ENCODE measurements at places on chromosomes 12 and 14. TPM values are rescaled to one million over a fixed set of nuclear protein-coding genes. Genes with fewer than 3 reads are reported as not detected.

DNA sequence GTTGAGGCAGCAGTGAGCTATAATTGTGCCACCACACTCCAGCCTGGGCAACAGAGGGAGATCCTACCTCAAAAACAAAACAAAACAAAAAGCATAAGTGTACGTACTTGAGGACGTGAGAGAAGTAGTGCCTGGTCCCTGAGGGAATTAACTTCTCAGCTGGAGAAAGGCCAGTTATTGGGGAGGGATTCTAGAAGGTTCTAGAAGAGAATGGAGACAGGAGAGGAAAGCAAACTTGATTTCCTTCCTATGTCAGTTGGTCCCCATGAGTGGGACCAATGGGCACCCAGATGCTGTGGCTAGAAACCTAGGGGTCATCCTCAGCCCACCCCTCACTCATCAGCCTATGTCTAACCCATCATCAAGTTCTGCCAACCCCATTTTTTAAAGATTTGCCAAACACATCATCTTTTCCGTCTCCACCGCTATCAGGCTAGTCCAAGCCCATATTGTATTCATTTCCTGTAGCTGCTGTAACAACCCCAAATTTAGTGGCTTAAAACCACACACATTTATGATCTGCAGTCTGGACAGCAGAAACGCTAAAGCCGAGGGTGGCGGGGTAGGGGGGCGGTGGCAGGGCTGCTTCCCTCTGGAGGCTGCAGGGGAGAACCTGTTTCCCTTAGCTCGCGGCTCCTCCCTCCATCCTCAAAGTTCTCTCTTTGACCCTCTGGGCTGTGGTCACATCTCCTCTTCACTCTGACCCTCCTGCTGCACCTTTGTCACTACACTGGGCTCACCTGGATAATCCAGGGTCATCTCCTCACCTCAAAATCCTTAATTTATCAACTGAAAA lies 7.2 kb upstream of the RBM19 start:
- DNase-seq, result no peak

DNA sequence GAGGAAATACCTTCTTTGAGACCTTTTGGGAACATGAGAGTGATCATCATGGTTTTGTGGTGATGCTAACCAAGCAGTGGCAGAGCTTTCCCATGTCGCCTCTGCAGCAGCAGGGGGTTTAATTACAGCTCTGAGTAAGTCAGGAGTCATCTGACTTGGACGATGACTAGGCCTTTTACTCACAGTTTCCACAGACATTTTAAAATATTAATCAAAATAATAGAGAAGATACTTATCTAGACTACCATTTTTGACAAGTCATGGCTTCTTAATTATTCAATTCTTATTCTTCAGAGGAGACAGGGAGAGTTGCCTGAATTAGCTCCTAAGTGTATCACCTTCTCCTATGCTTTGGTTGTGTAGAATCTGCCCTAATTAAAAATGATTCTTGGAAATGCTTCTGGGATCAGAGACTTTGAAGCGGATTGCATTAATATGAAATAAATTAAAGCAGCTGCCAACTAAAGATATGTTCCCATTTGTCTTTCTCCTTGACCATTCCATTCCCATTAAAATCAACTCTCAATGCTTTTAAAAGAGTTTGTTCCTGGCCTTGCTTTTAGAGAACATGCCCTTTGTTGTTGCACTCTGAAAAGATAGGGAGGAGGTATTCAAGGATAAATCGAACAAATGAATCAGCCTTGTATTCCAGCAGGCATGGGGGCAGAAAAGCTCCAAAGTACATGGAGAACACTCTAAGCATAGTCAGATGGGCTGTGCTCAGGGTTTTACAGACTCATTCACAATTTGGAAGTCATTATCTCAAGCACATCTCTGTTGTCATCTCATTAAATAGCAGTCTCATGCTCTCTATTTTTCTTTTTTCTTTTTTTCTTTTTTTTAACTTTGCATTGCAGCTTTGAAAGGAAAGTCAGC lies 7.7 kb upstream of the IFNG-AS1 start:
- DNase-seq, result peak; percentile 87

- peak; percentile 43 for DNase-seq
Measured at GRCh38 chr12:47882781-47883546, 21.8 kb downstream of the VDR start.

DNA sequence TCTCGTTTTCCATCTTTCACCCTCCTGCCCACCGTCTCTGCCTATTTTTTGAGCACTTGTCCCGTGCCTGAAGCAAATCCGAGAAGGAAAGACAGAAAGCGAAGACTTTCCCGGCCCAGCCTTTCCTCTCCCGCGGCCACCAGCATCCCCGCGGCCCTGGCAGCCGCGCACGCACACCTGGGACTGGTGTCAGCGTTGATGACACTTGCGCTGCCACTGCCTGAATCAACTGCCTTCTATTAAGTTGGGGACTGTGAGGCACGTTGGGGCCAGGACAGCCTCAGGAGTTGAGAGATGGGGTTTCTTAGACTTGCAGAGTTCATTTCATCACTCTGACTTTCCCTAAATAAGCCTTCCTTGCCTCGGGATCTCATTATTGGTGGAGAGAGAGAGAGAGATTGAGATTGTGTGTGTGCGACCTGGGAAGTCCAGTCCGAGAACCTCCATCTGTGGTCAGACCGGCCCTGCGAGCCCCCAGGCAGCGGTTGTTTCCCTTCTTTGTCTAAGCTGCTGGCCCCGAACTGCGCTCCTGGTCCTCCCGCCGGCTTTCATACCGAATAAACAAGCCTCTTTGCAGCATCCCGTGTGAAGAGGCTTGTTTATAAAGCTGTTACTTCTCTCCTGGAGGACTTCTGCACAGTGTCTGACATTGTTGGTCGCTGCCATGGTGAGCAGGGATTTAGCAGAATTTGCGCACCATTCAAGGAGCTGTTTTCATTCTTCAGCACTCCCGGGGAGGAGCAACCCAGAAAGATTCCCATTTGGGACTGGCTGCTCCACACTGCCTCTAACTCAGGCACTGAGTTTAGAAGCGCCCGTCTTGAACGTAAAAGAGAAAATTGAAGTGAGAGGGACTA lies 1.5 kb downstream of the PDZRN4 start:
- peak; percentile 1 for DNase-seq

DNA sequence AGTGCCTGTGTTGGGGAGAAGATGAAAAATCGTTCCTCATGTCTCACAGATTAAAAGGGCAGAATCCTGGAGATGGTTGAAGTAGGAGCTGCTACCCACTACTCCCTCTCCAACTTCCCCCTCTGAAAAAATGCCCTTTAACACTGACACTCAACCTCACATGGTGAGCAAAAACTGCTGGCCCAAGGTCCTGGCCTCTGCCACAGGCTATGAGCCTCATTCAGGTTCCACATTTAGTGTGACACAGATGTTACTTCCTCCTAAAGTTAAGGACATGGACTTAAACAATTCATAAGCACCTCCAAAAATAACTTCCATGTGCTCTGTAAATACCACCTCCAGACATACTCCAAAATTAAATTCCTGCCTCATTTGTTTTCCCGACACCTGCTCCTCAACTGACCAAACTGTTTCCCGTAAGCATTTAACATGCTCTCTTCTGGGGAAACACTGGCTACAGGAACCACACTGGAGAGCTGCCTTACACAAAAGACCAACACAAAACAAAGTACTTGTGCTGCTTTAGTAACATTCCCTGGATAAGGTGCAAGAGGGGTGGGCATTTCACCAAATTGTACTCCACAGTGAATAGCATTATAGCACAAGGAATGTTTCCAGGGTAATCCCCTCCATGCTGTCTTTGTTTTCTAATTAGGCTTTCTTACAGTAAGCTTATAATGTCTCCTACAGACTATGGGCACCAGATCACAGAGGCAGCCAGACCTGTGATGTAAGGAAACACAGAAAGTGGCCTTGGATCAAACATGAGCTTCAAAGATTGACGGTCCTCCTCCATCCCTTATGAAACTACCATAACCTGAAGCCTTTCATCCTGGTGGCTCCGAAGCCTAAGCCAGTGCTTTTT lies 57.0 kb downstream of the PHLDA1 start:
- no peak for DNase-seq

- DNase-seq, result no peak
Measured at GRCh38 chr12:1587927-1588574, 6.3 kb downstream of the FBXL14 start.

GRCh38 chr12:115354007-115354890 lies 670.3 kb upstream of the TBX3 start:
- DNase-seq, result peak; percentile 99

DNA sequence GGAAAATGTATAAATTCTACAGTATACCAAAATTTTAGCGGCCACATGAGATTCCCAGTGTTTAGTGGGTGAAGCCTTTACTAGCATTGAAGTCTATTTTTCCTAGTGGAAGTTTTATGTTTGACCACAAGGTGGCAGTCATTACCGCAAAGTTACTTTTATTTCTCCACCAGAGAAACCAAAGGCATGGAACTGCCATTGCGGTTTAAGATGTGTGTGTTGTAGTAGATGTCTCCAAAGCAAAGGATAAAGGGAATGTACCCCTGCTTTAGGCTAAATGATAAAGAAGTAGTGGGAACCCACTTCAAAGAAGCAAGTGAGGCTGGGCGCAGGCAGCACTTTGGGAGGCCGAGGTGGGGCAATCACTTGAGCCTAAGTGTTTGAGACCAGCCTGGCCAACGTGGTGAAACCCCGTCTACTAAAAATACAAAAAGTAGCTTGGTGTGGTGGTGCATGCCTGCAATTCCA lies 140.5 kb downstream of the PRKCH start:
- DNase-seq, result peak; percentile 63

GRCh38 chr12:50928392-50928791 lies 24.0 kb upstream of the HIGD1C start:
- peak; percentile 40 for DNase-seq

DNA sequence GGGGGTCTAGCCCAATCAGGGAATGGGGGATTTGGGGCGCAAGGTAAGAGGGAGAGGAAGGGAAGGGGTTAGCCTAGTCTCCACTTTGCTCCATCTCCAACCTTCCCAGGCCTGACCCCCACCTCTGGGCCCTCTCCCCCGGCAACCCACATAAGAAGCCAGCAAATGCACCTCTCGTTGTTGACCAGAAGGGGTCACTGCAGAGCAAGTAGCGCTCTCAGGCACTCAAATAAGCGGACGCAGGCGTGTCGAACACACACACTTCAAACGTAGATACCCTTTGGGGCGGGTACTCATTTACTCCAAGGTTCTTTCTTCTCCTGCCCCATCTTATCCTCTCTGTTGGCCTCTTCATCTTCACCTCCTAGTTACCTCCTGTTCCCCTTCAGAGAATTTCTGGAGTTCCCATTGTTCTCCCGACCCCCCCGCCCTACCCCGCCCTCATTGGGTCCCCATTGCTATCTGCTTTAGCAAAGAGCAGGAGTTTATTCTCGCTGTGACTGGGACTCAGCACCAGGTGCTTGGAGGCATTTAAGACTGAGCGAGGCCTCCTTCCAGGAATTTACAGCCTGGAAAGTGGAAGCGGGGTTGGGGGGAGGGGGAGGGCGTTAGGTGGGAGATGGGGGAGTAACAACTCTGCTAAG lies 1.5 kb upstream of the SRRM4 start:
- peak; percentile 5 for DNase-seq

DNA sequence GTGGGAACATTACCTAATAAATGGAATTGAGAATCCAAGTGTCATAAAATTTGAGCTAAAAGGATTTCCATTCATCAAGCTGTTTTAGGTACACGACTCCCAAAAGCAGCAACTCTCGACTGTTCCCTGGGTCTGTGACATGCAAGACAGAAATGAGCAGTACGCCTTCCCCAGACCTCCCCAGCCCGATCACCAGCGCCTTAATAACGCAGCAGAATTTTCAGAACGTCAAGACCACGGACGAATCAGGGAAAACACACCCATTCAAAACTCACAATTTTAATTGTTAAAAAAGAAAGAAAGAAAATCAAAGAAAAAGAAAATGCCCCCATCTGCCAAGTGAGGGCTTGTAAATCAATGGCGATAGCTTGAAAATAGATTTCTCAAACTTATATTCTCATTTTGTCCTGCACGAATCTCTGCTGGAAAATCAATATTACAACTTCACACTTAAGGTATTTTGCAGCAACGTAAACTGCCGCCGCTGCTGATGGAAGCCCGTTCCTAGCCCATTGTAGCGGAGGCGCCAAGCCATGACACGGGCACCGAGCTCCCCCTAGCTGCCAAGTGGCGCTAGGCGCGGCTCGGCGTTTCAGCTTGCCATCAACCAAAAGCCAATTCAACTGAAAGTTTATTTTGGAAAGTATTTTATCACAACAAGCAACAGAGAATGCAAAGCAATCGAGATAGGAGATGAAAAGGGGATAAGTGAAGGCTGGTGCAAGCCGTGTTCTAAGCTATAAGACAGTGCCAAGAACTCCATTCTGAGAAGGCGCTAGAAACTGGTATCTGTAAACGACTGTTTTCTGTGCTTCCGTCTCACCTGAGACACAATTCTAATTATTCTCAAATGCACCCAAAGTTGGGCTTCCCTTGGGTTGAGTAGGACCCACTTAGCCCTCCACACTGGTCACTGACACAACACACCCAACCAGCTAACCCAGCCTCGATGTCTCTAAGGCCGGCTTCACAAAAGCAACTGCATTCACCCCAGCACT lies 5.5 kb downstream of the BCL11B start:
- DNase-seq, result peak; percentile 57

GRCh38 chr14:94962166-94962575 lies 192.3 kb upstream of the GSC start:
- no peak for DNase-seq

The MGP gene
- total RNA-seq, result 55.5 TPM

The PKP2 gene
- total RNA-seq, result 42.3 TPM

The HNRNPA1 gene
- total RNA-seq, result 216 TPM

The NPFF gene
- not detected for total RNA-seq

The MTRFR gene
- total RNA-seq, result 20.5 TPM

Measured in mammary epithelial cell (primary cell).